Frontal cortex (tissue), 4 donors: ENCODE measurements at places on chromosomes 13 and 19.
A peak's percentile ranks its signal among the peaks of the same experiment; 100 is the strongest.

DNA sequence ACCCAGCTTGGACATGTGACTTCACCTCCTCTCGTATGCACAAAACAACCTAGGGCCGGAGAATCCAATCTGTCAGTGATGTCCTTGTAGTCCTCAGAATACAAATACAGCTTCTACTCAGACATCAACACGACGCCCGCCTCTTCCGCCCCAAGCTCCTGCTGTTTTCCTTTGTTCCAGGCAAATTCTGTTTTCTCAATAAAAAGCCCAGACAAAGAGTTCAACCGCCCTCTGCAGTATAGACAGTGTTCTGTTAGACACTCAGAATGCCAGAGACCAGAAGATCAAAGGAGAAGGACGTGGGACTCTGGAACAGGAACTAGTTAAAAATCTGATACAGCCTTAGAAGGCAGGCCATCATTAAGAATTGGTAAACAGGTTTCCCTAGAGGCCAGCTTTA is 42.0 kb upstream of the GGACT start:
- no peak for DNase-seq

DNA sequence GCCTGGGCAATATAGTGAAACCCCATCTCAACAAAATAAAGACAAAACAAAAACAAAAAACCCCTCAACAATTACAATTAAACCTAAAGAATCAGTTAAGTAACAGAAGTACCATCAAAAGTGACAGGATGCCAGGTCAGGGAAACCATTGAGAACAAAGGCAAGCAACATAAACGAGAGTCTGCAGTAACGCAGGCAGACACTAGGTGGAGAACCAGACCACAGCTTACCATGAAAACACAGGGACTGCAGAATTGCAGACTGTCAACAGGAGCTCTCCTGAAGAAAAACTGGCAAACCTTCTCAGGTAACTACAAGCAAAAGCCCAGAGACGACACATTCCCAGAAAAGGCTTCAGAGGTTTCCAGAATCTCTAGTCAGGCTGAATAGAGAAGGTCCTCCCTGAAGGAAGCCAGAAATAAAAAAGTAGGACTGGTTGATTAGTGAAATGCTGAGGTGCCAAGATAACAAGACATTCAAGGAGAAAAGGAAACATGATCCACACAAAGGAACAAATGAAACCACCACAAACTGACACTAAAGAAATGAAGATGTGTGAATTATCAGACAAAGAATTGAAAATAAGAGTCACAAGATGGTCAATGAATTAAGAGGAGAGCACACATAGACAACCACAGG is 2.2 kb upstream of the ZNF665 start:
- peak; percentile 76 for DNase-seq

DNA sequence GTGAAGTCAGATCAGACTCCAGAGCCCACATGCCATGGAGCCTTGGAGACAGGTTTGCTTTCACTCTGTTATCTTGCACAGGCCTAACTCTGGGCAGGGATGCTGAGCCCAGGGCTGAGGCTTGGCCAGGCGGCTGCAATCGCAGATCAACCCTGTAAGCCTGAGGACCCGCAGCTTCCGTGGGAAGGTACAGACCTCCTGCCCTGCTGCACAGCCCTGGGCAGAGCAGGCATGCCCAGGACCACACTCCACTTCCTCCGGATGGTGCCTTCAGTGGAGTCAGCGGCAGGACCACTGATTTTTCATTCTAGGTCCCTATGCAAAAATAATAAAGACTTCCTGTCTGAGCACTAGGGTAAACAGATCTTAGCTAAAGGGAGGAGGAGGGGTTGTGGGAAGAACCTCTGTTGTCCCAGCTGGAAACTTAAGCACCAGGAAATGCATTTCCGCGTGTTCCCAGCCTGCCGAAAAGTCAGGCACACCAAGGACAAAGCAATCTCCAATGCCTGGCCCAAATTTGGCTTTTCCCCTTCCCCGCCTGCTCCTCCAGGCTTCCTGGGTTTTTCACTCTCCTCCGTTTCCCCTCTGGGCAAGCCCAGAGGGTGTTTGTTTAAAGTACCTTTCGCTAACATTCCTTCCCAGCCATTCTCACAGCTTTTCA is 87.3 kb downstream of the KCTD15 start:
- DNase-seq, result no peak

DNA sequence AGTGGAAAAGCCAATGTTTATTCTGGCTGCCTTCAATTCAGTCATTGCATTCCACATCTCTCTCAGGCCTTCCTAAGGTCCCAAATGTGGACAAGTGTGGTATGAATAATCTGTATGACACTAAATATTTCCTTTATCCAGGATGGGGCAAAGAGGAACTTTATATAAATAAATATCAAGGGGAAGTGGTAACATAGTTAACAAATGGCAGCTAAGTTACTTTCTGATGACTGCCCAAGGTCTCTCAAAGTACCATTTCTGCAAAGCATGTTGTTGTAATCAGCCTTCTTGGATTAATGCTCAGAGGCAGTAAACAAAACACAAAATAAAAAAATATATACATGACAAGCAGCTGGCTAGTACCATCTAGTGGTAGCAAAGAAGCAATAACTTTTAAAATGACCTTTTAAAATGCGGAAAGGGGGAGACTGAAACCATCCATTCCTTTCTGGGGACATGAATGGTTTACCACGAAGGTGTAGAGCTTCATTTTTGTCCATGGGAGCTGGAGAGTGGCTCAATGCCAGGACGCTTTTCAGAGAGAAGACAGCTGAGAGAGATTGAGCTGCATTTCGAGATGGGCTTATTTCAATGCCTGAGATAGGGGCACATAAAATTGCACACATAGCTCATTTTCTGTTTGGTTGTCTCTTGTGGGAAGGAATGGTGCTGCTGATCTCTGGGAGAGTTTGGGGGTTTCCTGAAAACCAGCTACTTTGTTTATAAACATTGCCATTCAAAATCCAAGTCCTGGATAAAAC is 259.2 kb downstream of the RFC3 start:
- DNase-seq, result no peak

DNA sequence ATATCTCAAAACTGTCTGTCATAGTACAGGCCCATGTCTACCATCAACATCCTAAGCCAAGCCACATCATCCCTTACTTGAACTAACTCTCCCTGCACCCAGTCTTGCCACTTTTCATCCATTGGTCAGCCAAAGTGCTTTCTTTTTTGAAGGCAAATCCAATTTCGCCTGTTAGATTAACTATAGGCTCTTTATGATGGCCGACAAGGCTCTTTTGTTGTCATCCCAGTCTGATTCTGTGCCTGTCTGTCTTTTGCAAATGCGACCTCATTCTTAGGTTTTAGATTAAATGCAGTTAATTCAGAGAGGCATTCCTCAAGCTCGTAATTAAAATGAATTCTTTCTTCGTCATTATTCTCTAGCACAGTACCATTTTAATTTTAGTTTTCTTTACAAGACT is 148.3 kb downstream of the HS6ST3 start:
- no peak for DNase-seq

GRCh38 chr19:18961767-18962620 is 21.0 kb upstream of the HOMER3 start:
- DNase-seq, result no peak

DNA sequence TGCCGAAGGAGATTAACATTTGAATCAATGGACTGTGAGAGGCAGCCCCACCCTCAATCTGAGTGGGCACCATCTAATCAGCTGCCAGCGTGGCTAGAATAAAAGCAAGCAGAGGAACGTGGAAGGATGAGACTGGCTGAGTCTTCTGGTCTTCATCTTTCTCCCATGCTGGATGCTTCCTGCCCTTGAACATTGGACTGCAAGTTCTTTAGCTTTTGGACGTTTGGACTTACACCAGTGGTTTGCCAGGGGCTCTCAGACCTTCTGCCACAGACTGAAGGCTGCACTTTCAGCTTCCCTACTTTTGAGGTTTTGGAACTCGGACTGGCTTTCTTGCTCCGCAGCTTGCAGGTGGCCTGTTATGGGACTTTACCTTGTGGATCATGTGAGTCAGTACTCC is 14.7 kb downstream of the NHLRC3 start:
- no peak for DNase-seq

DNA sequence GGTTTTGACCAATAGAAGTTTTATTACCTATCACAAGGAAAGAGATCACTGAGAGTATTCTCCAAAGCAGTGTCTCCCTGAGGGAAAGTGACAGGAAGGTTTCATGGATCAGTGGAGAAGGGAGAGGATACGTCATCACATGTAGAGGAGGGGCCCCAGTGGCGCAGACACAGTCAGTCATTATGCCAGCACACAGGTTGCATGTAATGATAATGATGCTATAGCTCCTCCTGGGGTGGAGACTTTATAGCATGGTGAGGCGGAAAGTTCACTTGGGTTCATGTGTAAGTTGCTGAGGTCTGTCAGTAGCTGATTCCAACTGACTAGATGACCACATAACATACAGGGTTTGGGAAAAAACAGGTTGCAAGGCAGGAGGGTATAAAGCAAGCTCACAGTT is 88.8 kb downstream of the FNDC3A start:
- no peak for DNase-seq

- no peak for DNase-seq
Observed at GRCh38 chr19:29963576-29963975, 21.5 kb downstream of the URI1 start.

DNA sequence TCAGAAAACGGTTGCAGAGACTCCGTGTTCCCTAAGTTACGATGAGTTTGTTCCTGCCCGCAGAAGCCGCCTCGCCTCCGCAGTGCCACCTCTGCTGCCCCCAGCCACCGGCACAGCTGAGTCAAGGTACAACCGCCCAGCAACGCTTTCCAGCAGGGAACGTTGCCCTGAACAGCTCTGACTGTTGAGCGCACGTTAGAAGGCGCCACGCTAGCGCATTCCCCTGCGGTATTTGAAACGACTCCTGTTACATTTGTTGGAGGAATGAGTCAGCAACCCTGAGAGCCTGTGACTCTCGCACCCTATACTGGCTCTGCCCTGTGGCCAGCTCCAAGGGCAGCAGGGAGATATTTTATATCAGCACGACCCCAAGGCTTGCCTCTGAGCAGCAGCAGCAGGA is 302.8 kb downstream of the TEX29 start:
- DNase-seq, result no peak

- DNase-seq, result no peak
Observed at GRCh38 chr19:10682397-10683063, 18.7 kb upstream of the QTRT1 start.

GRCh38 chr19:10473192-10473591 is 30.0 kb downstream of the KEAP1 start:
- DNase-seq, result no peak

DNA sequence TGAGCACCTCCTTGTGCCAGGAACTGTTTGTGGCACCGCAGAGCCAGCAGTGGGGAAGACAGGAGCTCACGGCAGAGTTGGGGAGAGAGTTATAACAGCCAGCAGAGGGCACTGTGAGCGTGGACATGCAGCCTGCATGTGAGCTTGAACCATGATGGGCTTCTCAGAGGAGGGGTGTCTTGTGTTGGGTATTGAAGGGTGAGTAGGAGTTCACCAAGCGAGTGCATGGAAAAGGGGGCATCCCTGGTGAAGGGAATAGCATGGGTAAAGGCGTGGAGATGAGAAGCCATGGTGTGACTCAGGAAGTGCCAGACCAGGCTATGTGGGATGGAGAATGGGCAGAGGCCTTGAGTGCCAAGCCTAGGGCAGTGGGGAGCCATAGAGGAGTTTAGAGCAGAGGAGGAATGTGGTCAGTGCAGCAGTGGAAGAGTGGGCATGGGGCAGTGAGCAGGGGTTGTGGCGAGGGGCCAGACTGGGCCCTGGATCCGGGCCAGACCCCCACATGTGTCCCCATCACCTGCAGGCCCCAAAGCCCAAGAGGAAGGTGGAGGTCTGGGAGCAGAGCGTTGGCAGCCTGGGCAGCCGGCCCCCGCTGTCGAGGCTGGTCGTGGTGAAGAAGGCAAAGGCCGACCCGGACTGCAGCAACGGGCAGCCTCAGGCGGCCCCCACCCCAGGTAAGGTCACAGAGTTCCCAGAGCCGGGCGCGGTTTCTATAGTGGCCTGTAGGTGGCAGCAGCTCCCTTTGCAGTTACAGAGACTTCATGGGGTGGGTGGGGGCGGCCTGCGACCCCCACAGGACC is 11.8 kb upstream of the SHD start:
- no peak for DNase-seq

GRCh38 chr13:98386637-98387036 is 190.3 kb downstream of the STK24 start:
- no peak for DNase-seq

DNA sequence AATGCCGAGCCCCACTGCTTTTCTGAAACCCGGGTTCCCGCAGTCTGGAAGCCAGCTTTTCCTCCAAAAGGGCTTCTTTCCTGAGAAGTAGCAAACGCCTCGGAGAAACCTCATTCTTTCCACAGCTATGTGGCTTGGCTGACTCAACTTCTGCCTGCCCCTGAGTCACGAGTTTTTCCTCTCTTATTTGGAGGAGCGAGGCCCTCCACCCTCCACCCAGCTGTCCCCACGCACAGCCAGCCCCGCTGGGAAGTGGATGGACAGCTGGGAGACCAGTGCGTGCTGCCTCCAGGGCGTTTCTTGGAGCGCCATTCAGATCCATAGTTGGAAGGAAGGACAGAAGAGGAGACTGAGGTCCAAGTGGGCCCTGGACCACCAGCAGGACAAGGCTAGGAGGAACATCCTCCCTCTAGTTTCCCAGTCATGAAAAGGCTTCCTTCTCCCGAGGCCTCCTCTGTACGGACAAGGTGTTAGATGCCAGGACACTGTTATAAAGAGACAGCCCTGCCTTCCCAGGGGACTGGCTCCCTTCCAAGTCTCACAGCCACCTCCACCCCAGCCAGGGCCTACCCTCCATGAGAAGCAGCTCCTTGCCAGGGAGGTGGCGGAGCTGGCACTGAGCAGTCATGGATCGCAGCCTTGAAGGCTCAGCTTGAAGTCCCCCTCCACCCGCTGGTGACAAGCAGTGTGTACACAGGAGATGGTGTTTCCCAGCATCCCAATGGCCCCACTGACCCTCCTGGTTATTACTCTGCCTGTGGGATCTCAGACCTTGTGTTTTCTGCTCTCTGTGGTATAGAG is 2.5 kb upstream of the PLEKHF1 start:
- no peak for DNase-seq

GRCh38 chr19:49413348-49413747 is 9.9 kb downstream of the PTH2 start:
- peak; percentile 12 for DNase-seq

GRCh38 chr13:20891034-20891433 is 11.5 kb downstream of the XPO4 start:
- DNase-seq, result no peak

GRCh38 chr19:35373492-35373891 is 2.6 kb downstream of the GPR42 start:
- no peak for DNase-seq

DNA sequence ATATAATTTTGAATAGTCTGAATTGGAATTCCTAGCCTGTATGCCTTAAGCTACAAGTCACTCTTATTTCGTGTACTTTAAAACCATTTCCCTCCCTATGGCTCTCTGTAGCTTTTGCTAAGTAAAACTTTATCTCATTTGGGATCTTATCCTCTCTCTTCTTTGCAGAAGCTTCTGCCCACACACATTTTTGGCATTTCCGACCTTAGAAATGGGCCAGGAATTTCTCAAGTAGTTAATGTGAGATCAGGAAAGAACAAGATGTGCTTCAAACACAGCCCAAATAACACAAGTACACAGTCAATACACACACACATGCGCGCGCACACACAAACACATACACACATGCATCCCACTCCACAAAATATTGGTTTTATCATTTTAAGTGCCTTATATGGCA is 931.0 kb upstream of the MIR17HG start:
- no peak for DNase-seq
